Anterior cingulate cortex (tissue), 58 donors: ENCODE measurements at places on chromosomes 1 and 21.

DNA sequence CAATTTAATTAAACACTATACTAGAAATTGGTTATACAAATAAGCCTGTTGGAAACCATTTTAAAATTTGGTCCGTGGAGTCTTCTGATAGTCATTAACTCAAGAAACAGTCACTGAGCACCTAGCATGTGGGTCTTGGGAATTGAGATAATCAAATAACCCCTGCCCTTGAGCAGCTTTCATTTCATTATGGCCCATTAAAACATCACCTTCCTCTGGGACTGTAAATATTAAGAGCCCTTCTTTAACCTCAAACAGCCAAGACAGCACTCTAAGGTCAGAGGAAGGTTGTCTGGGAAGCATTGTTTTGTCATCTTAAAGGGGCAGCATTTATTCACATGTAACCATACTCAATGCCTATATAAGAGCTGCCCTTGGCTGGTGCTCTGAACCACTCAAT, 610.3 kb upstream of the USP24 start:
- DNase-seq: no peak

GRCh38 chr1:68590473-68590872, 93.6 kb upstream of the DEPDC1 start:
- no peak for DNase-seq

DNA sequence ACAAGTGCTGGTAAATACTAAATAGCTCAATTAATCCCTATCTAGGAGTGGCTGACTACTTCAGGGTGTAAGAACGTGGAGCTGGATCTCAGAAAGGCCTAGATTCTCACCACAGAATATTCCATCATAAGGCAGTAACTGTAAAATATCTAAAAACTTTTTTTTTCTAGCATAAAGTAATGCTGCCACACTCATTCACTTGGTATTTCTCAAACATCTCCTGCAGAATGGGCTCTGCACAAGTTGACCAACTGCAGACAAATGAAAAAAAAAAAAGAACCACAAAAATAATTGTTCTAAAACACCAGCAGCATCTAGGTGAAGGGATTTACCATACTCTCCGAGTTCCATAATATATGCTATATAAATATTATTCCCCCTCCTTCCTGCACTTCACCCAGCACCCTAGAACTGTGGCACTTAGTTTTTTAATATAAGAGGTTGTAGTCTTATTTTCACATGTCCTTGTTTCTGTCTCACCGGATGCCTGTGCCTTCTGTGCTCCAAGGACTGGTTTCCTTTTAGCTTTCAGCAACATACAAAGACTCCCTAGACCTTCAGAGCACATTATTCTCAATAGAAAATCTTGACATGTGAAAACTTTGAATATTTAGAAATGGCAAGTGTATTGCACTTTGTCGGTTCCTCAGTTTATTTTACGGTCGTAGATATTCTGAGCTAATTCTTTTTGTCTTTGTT, 8.9 kb downstream of the VSIG8 start:
- no peak for DNase-seq

- no peak for DNase-seq
Observed at GRCh38 chr1:93694039-93694438, 12.4 kb upstream of the BCAR3 start.

DNA sequence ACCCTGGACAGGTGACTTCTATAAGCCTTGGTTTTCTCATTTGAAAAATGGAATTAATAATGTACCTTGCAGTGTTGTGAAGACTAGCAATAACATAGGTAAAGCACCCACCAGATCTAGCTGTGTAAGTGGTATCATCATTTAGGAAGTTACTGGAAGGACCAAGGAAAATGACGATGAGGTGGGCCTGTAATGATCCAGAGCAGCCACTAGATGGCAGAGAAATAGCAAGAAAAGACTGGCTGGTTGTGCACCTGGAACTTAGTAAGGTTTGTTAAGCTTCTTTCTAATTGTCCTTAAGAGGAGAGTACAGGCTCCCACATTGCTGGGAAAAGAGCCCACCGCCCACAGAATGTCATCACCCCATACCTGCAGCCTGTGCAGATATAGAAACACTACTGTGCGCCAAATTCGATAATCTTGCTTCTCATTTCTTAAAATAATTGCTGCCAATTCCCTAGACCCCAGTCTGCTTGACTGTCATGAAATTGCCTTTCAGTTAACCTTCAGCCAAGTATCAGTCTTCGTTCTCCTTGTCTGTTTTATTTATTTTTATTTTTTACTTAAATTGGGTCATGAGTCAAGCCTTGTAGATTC, 37.2 kb downstream of the WNT4 start:
- DNase-seq: no peak

GRCh38 chr21:26449161-26449560, 123.9 kb downstream of the CYYR1 start:
- no peak for DNase-seq

- no peak for DNase-seq
Observed at GRCh38 chr1:34549199-34549598, 205.6 kb upstream of the GJB5 start.

DNA sequence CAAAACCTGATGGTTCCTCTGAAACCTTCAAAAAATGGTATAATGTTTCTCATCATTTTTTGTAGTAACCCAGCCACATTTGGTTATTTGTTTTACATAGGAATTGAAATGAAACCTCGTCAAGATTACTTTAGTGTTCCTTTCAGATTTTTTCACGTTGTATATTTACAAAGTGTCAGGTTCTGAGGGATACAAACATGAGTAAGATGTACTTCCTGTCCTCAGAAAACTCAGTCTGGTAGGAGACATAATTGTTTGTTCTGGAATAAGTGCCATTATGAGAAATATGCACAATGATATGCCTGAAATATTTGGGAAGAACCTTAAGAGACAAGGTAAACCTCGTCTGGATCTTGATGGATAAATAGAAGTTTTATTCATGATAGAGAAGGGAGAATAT, 145.5 kb downstream of the USP25 start:
- DNase-seq: no peak

DNA sequence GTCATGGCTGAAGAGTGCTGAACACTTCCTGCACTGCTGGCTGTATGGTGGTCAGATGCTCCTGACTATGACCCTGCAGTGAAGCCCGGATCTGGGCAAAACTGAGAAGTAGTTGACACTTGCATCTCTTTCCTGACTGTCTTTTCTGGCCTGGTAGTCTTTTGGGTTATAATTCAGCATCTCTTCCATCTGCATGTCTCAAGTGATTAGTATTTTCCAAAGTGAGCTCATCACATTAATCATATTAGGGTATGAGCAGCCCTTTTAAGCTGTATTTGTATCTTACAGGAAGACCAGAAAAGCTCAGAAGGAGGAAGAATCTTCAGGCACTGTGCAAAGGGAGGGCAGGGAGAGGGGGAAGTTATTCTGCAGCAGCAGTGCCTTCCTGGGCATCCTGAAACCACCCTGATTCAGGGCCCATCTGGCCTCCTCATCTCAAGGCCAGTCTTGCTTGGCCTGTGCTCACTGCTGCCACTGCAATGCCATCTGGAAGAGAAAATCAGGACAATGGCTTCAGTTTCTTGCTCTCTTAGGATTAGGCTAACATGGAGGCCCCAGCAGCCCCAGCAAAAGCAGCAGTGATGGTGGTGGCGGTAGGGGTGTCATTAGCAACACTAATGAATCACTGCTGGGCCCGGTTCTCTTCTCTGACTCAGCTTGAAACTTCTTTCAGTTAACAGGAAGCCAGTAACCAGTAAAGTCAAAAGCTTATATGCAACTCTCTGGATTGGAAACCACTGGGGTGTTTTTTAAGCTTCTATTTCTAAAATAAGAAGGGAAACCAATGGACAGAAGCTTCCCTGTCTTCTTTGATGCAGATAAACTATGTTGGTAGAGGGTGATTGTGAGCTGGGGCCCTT, 63.3 kb upstream of the WDR26 start:
- DNase-seq: peak; percentile 9

DNA sequence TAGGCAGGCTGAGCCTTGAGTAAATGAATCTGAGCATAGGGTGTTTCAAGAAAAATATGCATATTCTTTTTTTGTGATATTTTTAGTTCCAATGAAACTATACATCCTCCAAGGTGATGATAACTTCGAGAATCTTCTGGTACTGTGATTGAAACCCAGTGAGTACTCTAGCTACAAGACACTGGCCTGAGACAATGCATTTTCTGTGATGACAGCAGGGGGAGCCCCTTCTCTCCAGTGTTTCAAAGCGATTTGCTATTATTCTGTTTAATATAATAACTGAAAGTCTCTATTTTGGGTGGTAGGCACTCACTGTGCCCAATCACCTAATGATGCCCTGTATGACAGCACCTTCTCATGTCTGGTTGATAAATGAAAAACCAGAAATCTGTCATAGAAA, 12.1 kb downstream of the IRF2BP2 start:
- no peak for DNase-seq

DNA sequence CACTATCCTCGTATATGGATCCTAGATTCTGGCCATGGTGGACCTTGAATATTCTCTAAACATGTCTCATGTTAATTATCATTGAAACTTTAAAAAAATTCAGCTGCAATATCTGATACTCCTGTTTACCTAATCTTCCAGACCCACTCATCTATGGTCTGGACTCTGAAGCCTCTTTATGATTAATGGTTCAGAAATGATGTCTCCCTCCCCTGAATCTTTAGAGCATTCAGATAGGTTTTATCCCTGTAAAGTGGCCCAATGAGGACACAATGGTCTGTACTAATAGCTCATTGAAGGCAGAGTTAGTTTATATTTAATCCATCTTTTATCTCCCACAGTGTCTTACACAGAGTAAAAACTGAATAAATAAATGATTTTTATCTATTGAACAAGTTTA, 53.0 kb upstream of the DUSP10 start:
- DNase-seq: no peak

DNA sequence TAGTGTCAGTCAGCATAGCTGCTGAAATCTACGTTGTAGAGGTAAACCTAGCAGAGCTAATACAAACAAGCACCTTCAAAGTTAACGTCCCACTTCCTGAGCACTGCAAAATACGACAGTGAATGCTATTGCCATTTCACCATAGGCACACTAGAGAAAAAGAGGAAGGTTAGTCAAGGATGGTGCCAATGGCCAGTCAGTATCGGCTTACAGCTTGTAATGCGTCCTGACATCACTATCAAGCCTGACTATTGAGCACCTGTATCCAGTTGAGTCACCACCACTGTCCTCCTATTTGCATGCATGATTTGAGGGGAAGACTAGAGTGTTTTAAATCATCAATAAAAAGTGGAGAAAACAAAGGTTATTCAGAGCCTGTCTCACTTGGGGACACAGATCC, 34.4 kb downstream of the NUCKS1 start:
- DNase-seq: no peak

DNA sequence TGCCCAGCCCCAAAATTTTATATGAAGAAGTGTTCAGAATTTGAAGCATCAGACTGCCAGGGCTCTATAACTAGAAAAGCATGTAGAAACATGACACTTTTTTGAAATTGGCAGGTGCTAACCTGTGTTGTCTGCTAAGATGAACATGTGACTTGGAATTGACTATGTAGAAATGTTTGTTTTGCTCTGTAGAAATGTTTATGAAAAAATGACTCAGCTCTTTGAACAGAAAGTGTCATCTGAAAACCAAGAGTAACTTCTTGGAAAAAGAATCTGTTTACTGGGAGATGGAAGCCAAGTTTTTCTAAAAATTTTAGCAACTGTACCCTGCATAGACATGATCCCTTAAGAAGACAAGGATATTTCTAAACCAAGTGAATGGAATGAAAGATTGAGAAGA, 59.2 kb downstream of the LHX9 start:
- DNase-seq: no peak
